ENCODE measurements at places on chromosomes 11 and 22.

- no peak for DNase-seq
These were observed 415.9 kb downstream of the TBC1D22A start for GRCh38 chr22:47178339-47178738.

DNA sequence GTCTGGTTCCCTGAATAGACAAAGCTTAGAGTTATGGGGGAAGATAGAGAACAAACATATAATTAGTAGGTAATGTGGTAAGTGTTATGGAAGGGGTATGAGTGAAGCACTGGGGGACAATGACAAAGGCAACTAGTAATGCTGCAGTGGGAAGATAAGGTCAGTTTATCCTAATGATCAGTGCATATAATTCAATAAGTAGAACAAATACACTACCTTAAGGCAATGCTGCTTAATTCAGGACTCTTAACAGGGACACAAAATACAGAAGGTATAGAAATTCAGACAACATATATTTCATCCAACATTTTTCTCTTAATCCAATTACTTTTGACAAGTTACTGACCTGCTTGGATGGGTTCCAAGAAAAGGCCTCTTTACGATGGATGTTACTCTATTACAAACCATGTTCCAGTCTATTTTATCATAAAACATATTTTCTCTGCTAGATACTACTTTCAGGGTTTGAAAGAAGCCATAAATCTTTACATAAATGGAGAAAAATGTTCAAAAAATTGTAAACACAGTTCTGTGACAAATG is 1186.2 kb downstream of the LRRC4C start:
- no peak for DNase-seq

GRCh38 chr11:17415523-17416104 is 27.2 kb upstream of the KCNJ11 start:
- DNase-seq = no peak

DNA sequence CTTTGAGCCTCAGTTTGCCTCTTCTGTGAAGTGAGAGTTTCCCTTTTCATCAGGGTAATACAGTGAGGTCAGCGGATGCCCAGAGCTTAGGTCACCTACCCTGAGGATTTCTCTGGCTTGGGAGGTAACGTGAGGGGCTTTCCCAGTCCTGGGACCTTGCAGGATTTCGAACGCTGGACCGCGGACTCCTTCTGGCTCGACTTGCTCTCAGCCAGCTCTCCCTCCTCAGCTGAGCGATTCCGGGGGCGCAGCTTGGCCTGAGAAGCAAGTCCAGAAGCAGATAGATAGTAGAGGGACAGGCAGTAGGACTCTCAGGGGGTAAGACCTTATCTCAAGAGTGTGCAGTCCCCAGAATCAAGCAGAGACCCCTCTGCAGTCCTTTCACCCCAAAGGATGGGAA is 24.0 kb downstream of the TNKS1BP1 start:
- DNase-seq = no peak

GRCh38 chr11:30876663-30877396 is 290.7 kb upstream of the MPPED2 start:
- no peak for DNase-seq

Data from stimulated activated CD8-positive, alpha-beta memory T cell treated with anti-CD3 and anti-CD28 coated beads, Interleukin-2, amount 100 ng/mL, for 1 hour (primary cell).